Left renal cortex interstitium (tissue), 4 donors: ENCODE measurements at places on chromosomes 13 and 19.

DNA sequence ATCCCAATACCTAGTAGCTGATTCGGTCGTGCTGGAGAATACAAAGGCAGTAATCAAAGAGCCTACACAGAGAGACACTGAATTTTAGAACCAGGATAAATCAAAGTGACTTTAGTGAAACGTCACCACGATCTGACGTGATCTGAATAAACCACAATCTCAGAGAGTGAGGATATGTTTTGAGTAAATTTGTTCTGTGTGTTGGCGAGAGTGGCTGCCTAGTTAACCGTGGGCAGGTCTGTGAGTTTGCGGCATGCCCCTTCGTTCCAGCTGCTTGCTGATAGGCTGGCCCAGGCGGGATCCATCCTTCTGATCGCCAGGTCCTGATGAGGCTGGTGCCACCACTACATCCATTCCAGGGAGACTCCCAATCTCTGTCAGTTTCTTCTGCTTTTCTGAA lies 40.4 kb downstream of the LRCH1 start:
- DNase-seq = no peak

- peak; percentile 55 for DNase-seq
Measured at GRCh38 chr19:48656840-48657474, 11.0 kb upstream of the CA11 start.

DNA sequence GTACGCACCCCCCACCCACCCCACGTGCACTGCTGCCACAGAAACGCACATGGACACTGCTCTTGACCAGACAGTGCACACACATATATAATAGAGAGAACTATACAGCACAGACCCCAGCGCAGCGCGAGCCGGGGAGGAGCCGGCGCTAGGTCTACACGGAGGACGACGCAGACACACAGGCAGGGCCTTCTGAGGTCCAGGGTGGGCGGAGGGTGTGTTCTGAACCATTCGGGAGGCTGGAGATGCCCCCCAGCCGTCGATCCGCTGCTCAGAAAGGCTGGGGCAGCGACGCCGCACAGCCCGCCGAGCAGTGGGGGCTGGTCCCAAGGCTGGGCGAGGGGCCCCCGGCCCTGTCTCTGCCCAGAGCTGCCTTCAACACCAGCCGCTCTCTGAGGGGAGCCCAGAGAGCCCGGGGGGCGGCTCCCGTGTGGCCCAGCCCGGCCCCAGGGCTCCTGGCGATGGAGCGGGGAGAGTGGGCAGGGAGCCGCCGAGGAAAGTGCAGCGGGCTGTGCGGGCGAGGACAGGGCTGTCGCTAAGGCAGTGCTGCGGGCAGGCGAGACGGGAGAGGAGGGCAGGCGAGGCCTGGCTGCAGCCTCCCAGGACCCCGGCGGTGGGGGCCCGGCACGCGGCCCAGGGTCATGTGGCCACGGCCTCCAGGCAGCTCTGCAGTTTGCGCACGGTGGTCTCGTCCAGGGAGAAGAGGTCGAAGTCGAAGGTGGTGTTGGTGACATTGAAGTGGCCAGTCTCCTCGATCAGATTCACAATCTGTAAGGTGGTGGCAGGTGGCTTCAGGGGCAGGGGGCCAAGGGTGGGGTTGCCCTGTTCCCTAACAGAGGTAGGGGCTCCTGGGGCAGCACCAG lies 67.1 kb downstream of the MLLT1 start:
- DNase-seq = no peak

DNA sequence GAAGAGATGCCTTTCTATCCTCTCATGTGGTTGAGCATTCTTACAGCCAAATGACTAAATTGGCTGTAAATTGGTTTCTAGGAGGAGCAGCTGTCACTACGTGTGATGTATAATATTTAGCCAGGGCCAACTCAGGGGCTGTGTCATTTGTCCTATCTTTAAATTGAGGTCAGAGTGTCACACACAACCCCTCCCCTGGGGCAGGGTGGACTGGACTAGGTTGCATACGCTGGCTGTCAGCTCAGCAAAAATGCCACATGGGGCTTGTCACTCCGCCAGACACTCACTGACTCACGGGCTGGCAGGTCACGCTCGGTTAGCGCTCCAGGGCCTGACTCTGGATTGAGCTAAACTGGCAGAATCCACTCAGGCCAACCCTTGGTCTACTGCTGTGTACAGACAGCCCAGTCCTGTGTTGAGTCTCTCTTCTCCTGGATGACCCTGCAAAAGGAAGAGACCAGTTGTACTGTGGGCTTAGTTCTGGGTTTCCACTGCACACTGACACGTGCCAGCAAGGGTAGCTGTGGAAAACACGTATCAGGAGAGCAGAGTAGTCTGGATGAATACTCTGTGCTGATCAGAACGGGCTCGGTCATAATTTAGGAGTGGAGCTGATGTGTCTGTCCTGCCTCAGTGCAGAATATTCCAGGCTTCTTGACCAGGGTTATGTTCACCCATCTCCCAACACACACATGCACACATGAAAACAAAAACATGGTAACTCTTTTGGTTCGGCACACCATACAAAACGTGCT lies 29.1 kb downstream of the SHISA2 start:
- DNase-seq = no peak

- DNase-seq = no peak
Measured at GRCh38 chr13:50884265-50884664, 25.3 kb upstream of the RNASEH2B start.

GRCh38 chr19:47239152-47239551 lies 8.2 kb upstream of the BBC3 start:
- no peak for DNase-seq

- no peak for DNase-seq
Measured at GRCh38 chr13:50228527-50228926, 213.3 kb downstream of the KCNRG start.

DNA sequence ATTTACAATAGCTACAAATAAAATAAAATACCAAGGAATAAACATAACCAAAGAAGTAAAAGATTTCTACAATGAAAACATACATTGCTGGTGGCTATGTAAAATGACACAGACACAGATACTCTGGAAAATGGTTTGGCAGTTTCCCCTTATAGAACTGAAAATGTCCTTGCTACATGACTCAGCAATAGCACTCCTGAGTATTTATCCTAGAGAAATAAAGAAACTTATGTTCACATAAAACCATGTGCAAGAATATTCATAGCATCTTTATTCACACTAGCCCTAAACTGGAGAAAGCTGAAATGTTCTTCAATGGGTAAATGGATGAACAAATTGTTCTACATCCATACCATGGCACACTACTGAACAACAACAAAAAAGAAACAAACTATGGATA lies 100.2 kb upstream of the RFC3 start:
- no peak for DNase-seq

GRCh38 chr19:53865918-53866864 lies 1.5 kb upstream of the MYADM start:
- DNase-seq = no peak

DNA sequence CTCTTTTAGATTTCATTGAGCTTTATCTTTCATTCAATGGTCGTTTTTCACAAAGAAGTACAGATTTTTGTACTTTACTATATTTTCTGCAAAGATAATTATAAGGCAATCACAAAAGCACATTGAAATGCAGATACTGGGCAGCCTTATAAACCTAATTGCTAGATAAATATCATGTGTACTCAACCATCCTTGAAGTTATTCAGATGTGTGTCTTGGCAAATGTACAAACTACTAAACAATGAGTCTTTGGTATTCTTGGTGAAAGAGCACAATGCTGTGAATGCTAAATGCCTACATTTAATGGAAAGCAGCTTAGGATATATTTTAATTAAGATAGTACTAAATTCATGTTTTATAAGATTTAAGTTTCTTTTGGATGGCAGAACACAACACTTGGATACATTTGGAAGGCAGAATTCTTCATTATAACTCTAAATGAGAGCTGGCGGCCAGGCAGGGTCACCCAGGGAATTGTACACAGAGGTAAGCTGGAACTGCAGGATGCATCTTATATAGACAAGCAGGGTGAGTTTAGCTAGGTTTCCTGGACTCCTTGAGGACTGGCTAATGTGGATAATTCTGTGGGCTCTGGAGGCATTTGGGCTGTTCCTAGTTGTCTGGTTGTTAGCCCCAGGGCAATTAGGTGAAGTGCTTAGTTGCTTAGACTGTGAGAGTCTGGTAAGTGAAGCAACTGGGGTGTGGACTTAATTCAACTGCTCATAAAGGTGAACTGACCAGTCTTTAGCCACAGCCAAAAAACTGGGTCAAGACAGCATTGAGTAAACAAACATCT lies 286.6 kb downstream of the PCDH20 start:
- no peak for DNase-seq
